ENCODE measurements at places on chromosomes 5 and 9.

- H3K4me3 ChIP-seq: no peak overlapping the region
- H3K27ac ChIP-seq: no peak overlapping the region
Measured at GRCh38 chr5:10111571-10111970, 138.1 kb downstream of the ATPSCKMT start.

- H3K27ac ChIP-seq: no peak overlapping the region
- no peak for ATAC-seq
- H3K4me1 ChIP-seq: no peaks in the 10 kb centered on the region
- H3K36me3 ChIP-seq: no peaks in the 10 kb centered on the region
- no peaks in the 10 kb centered on the region for H3K27me3 ChIP-seq
- no peak overlapping the region for H3K4me3 ChIP-seq
Measured at GRCh38 chr5:96651047-96651446, 11.1 kb upstream of the CAST start.

- H3K27me3 ChIP-seq: no peaks in the 10 kb centered on the region
- peak; percentile 91 for ATAC-seq
- no peak overlapping the region for H3K4me3 ChIP-seq
- H3K4me1 ChIP-seq: peaks cover 93% of the 10 kb centered on the region
Measured at GRCh38 chr9:76876098-76876497, 29.8 kb downstream of the PRUNE2 start.

GRCh38 chr9:33139421-33140228, 27.5 kb downstream of the B4GALT1 start:
- no peak overlapping the region for H3K4me3 ChIP-seq
- peak overlapping the region; percentile 80 for H3K27ac ChIP-seq
- H3K36me3 ChIP-seq: no peaks in the 10 kb centered on the region
- no peaks in the 10 kb centered on the region for H3K27me3 ChIP-seq
- ATAC-seq: peak; percentile 84

DNA sequence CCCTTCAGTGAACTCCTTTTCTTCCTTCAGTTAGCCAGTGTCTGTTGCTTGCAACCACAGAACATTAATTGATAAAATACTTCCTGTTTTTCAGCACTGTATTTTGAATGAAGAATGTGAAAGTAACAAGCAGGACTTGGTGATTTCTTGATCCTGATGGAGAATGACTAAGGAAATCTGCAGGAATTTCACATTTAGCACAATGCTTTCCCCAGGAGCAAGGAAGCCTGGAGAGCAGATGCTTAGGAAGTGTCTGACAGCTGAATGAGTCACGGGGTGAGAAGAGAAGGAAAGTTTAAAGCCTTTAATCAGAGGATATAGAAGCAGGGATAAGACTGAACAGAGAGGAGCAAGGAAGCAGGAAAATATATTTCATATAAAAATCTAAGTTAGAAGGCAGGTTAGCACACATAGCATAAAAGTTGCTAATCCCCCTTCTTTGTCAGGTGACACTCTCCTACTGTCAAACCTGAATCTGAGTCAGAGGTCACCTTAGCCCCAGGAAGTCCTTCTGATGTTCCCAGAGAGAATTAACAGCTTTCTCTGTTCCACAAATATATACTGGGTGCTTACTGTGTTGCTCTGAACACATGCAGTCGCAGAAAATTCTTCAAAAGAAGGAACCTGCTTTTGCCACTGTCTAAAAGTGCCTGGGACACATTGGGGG, 59.7 kb downstream of the GNA14 start:
- no peak overlapping the region for H3K4me3 ChIP-seq
- no peaks in the 10 kb centered on the region for H3K36me3 ChIP-seq
- H3K4me1 ChIP-seq: peaks cover 5% of the 10 kb centered on the region

GRCh38 chr9:111726949-111727348, 65.5 kb downstream of the GNG10 start:
- no peak for ATAC-seq
- H3K4me3 ChIP-seq: no peak overlapping the region
- no peaks in the 10 kb centered on the region for H3K4me1 ChIP-seq

- no peak overlapping the region for H3K27ac ChIP-seq
- no peak for ATAC-seq
- no peaks in the 10 kb centered on the region for H3K4me1 ChIP-seq
- H3K36me3 ChIP-seq: no peaks in the 10 kb centered on the region
- H3K27me3 ChIP-seq: no peaks in the 10 kb centered on the region
- H3K4me3 ChIP-seq: no peak overlapping the region
Measured at GRCh38 chr9:15618540-15619331, 65.9 kb downstream of the CCDC171 start.

DNA sequence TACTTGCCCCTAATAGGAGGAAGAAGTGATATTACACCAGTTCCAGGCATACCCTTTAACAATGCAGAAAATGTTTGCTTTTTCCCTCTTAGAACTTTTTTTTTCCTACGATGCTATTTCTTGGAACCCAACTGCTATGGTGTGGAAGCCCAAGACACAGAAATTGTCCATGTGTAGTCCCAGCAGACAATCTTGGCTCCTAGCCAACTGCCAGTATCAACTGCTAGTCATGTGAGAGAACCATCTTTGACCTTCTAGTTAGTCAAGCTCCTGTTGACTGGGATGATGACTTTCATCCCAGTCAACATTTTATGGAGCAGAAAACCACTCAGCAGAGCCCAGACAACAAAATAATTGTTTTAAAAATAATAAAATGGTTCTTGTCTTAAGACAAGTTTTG, 532.4 kb downstream of the TLR4 start:
- ATAC-seq: no peak
- H3K4me3 ChIP-seq: no peak overlapping the region
- no peak overlapping the region for H3K27ac ChIP-seq
- no peaks in the 10 kb centered on the region for H3K27me3 ChIP-seq
- no peaks in the 10 kb centered on the region for H3K4me1 ChIP-seq

DNA sequence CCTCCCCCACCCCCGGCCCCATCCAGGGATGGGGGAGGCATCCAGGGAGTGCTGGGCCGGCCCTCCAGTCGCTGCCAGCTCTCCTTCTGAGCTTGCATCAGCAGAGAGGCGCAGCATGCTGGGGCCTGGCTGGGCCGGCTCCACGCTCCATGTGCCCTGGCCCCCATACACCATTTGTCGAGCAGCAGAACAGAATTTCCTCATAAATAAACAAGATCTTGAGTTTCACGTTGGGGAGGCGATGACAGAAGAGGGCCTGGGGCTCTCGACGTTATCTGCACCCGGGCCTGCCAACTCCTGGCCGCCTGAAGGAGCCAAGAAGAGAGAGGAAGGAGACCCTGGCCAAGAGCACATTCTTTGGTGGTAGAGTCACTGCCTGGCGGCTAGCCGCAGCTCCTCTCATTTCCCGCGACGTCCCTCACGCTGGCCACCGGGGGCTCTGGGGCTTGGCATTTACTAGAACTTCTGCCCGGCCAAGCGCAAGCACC, 177.0 kb downstream of the FGF18 start:
- H3K27ac ChIP-seq: peak overlapping the region; percentile 9
- no peaks in the 10 kb centered on the region for H3K36me3 ChIP-seq
- no peaks in the 10 kb centered on the region for H3K4me1 ChIP-seq
- peak; percentile 76 for ATAC-seq

Measured in gastroesophageal sphincter (tissue), 4 donors.